ENCODE measurements at places on chromosomes 11 and 22.

DNA sequence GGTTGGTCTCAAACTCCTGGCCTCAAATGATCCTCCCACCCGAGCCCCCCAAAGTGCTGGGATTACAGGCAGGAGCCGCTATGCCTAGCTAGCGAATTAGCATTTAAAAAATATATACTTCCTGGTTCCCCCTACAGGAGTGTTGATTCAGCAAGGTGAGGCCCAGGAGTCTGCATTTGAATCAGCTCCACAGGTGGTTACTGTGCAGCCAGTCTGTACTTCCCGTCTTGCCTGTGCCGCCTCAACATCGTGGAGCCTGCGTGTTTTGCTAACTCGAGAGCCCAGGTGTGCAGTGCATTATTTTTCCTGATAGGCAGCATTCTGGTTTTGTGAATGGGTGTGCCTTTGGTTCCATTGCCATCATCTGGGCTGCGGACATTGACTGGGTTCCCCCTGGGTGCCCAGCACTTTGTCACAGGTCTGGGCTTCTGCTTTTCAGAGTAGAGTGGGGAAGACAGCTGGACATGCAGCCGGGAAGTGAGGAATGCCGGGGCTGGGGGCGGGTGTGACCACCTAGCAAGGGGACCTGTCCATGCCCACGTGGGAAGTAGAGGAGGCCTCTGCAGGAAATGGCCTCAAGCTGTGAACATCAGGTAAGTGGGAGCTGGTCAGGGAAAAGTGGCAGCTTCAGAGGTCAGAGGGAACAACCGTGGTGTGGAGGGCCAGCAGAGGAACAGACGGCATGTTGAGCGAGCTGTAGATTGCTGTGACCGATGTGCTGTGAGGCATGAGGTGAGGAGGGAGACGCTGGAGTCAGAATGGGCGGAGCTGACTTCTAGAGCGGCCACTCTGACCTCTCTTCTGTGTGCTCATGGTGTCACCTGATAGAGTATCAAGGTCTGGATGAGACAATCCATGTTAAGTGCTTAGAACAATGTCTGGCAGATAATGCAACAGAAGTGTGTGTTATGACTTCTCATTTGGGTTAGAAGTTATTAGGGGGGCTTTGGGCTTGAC is 42.2 kb downstream of the PPFIA1 start:
- DNase-seq = no peak

GRCh38 chr22:23078462-23078787 is 8.1 kb downstream of the GNAZ start:
- DNase-seq = no peak

DNA sequence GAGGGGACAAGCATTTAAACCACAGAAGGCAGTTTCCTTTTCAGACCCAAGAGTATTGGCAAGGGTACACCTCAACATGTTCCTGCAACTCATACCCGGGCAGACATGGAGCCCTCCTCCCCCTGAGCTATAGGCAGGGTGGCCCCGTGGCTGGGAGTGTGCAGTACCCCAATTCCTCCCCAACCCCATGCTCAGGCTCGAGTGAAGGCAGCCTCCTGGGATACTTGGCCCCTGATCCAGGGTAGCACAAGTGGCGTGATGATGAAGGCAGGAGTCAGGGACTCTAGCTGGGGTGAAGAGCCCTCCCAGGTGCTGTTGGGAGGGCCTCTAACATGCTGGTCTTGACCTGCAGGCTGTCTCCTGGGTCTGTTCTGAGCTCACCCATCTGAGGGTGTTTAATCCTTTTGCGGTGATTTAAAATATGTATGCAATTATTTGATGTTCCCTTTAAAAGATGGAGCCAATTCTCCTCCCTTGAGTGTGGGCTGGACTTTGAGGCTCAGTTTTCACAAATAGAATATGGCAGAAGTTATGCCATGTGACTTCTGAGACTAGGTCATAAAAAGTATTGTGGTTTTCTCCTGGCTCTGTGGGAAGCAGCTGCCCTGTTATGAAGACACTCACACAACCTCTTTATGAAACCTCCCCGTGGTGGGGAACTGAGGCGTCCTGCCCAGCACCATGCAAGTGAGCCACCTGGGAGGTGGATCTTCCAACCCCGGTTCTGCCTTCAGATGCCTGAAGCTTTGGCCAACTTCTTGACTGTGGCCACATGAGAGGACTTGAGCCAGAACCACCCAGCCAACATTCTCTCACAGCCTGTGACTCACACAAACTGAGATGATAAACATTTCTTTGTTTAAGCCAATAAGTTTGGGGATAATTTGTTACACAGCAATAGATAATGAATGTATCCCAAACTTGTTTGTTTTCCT is 54.7 kb upstream of the NECTIN1 start:
- no peak for DNase-seq

GRCh38 chr11:122085712-122086111 is 30.3 kb downstream of the BLID start:
- DNase-seq = no peak

DNA sequence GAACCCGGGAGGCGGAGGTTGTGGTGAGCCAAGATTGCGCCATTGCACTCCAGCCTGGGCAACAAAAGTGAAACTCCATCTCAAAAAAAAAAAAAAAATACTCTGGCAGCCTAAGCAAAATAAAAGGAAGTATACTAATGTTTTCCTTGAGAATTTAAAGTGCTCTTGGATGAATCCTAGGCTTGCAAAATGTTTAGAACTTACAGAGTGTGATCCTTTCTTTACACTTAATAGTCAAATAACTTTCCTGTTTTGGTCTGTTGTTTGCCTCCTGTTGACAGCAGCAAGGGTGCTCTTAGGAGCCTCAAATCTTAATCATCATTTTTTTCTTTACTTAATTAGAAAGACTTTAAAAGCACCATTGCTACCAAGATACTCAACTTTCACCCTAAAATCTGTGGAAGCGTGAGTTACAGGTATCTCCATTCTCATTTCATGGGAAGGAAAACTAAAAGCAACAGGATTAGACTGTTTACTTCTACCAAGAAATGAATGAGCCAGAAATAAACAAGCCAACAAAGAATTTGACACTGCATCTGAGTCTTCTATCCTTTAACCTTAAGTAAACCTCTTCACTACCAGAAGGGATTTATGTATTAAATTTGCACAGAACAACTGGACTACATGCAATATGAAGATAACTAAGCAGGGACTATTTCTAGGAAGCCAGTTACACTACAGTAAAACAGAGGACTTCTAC is 38.7 kb upstream of the CRTAM start:
- DNase-seq = no peak

DNA sequence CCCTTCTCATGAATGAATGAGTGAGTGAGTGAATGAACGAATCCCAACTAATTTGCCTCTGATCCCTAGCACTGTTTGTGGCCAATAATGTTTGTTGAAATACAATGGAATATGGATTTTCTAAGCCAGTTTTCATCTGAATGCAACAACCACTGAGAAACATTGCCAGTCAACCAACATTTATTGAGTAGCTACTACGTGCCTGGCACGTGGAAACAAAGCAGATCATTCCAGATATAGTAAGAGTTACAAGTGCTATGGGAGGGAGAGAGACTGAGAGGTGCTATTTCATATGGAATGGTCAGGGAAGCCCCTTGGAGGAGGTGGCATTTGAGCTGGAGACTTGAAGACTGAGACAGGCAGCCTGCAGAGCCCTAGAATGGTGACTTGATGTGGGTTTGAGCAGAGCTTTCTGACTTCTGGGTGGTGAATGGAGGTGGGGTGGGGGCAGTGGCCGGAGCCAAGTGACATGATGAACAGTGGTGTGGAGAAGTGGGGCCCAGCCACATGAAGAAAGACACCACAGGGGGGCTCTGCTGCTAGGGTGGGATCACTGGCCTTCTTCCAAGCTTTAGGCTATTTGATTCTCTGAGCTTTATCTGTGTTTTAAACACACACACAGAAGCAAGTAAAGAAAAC is 35.1 kb upstream of the SMTN start:
- no peak for DNase-seq

- no peak for DNase-seq
These were observed 58.3 kb downstream of the TYR start for GRCh38 chr11:89235976-89236375.

GRCh38 chr11:65650547-65651338 is 12.0 kb downstream of the RELA start:
- no peak for DNase-seq

DNA sequence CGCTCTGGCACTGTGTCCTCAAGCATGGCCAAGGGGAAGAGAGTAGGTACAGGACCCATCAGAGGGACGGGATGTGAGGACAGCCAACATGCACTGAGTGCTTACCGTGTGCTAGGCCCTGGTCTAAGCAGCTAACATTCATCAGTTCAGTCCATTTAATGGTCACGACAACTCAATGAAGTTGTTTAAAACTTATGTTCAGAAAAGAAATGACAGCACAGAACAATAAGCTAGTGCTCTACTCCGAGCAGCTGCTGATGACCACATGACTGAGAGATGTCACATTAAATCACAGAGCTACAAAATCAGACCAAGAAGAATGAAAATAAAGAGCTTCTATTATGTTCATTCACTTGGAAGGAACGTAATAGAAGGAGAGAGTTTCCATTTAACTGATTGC is 26.3 kb downstream of the PRDM10 start:
- no peak for DNase-seq

- no peak for DNase-seq
These were observed 33.1 kb downstream of the TPBGL start for GRCh38 chr11:75273411-75274391.

DNA sequence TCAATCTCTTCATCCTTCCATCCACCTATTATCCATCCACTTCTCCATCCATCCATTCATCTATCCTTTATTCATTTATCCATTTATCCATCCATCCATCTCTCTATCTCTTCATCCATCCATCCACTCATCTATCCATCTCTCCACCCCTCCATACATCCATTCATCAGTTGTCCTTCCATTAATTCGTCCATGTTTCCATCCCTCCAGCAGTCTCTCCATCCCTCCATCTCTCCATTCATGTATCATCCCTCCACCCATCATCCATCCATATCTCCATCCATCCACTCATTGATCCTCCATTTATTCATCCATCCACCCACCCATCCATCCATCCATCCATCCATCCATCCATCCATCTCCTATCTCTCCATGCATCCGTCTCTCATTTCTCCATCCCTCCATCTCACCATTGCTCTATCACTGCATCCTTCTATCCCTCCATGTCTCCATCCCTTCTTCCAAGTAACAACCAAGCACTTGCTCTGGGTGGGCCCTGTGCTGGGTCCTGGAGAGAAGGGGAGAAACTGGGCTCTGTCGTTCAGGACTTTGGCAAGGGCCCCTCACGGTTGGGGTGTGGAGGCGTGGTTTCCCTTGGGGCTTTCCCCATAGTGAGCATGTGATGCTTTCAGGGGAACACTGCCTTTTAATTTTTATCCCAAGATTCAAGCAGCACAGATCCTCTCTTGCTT is 43.3 kb downstream of the SMIM38 start:
- DNase-seq = no peak

GRCh38 chr11:32333320-32333991 is 101.9 kb downstream of the WT1 start:
- peak; percentile 24 for DNase-seq

GRCh38 chr22:19962246-19962908 is 20.8 kb upstream of the TXNRD2 start:
- peak; percentile 56 for DNase-seq

DNA sequence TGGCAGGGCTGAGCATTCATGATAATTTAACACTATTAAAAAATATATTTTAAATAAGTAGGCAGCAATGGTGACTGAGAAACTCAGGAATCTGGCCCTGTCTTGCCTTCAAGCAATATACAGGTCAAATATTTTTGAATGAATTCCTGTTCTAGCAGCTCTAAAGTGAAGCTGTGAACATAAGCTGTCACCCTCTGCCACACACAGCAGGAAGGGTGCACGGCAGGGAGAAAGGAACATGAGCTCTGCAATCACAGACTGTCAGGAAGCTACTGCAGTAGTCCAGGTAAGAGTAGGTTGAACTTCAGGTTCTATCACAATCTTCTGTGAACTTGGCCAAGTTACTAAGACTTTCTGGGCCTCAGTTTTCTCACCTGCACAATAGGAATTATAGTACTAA is 114.8 kb downstream of the SERGEF start:
- DNase-seq = no peak

DNA sequence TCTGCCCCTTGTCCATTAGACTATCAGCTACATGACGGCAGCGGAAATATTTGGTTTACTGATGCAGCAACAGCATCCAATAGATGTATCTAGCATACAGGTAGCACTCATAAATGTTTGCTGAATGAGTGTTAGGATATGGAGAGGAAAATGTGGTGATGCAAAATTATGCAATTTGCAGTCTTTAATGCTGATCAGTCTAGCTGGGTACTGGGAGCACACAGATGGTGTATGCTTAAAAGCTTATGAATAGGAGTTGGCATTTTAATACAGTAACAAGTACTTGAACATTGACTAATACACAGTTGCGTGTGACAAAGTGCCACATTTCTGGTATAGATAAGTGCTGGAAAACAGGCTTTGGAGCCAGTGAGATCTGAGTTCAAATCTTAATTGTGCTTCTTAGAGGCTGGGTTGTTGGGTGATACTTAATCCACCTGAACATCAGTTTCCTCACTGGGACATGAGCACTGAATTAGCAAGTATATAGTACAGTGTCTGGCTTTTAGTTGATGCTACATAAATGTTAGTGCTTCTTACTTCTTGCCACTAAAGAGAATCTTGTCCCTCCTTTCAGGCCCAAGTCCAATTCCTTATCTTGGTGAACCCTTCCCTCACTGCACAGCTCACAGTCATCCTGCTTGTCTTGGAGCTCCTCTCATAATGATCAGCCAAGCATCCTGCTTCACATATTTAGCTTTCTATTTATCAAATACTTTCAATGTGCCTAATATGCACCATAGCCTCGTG is 99.6 kb downstream of the TIMP3 start:
- DNase-seq = no peak

DNA sequence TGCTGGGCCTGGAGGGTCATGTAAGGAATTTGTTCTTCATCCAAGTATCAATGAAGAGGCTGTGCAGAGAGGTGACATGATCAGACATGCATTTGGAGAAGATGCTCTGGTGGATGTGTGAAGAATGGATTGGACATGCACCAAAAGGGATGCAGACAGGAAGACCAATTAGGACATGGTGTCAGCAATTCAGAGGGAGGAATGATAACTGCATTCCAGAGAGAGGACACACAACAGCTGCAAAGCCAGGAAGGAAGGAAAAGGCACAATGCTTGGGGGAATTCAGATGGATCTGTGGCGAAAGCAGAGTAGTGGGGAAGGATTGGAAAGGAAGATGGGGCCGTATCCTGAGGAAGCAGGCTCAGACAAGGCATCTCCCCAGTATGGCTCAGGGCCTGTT is 5.2 kb upstream of the ARRB1 start:
- DNase-seq = no peak

DNA sequence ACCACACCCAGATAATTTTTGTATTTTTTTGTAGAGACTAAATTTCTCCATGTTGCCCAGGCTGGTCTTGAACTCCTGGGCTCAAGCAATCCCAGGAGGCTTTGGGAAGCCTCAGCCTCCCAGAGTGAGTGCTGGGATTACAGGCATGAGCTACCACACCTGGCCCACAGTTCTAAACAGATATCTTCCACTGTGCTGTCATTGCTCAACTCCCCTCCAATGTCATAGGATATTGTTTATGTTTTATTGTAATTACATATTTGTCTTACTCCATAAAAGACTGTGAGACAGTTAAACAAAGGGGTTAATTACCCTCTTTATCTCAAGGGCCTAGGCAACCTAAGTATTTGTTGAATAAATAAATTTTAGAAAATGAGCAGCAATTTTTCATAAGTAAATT is 204.2 kb downstream of the GRM5 start:
- DNase-seq = no peak
